ENCODE measurements at places on chromosomes 4 and X. TPM values are rescaled to one million over a fixed set of nuclear protein-coding genes. Genes with fewer than 3 reads are reported as not detected.

DNA sequence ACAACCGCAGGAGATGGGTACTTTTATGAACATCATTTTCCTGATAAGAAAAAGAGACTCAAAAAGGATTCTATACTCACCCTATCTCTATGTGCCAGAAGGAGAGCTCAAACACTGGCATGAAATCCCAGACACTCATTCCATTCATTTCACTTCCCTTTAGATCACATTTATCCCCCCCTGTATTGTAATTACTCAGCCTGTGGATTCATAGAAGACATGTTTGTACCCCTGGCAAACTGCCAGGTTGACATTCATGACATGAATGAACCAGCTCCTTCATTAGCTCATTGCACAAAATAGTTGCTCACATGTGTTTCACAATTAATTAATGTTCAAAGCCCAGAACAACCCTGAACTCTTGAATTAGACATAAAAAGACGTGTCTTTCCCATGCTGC, 4.9 kb downstream of the SMR3A start:
- H3K4me1 ChIP-seq, result no peaks in the 10 kb centered on the region
- H3K36me3 ChIP-seq, result no peaks in the 10 kb centered on the region
- no peaks in the 10 kb centered on the region for H3K27me3 ChIP-seq
- no peak overlapping the region for H3K27ac ChIP-seq

The KDR gene
- 6.8 TPM for total RNA-seq

DNA sequence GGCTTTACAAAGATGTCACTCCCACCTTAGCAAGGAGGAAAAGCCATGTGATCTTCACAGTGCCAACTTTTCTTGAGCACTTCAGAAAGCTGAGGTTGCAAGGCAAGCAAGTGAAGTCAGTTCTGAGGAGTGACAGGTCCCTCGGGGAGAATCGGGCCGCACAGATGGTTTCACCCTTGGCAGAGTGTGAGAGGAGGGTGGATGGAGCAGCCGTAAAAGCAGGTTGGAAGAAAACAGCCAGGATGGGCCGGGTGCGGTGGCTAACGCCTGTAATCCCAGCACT, 43.6 kb upstream of the TLR3 start:
- no peak overlapping the region for H3K27ac ChIP-seq
- no peak overlapping the region for H3K4me3 ChIP-seq
- H3K4me1 ChIP-seq, result peaks cover 5% of the 10 kb centered on the region
- no peak for DNase-seq

The SSX1 gene
- total RNA-seq, result 6.0 TPM

The ARHGAP36 gene
- total RNA-seq, result 3.2 TPM
